ENCODE measurements at places on chromosomes 3 and 15.

DNA sequence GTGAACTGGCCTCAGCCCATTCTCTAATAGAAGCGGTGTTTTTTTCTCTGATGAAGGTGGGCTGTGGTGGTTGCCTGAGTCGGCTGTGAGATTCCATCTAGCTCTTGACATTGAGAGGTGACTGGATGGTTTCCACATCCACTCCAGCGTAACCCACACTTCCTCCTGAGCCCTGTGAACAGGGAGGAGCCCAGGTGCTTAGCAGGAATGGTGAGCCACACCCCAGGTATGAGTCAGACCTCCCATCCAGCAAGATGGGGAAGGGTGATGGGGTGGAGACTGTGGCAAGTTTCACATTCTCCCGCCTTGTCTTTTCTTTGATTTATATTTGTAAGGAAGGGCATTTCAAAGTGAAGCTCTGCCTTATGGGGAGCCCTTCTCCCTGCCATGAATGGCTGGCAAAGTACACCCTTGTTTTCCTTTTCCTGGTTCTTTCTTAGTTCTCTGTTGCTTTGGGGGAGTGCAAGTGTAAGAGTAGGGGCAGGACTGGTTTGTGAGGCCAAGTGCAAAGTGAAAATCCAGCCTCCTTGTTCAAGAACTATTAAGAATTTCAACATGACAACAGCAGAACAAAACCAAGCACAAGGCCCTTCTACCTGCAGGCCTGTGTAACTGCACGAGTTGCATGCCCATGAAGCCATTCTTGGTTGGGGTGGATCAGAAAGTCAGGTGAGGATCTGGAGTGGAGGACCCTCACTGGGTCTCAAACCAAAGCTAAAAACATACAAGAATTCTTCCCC is 4.6 kb upstream of the TPRG1 start:
- no peak for DNase-seq

- DNase-seq = no peak
Observed at GRCh38 chr15:50077651-50078050, 41.4 kb downstream of the ATP8B4 start.

GRCh38 chr3:19226479-19226878 is 78.2 kb downstream of the KCNH8 start:
- DNase-seq = no peak

GRCh38 chr3:118810499-118811035 is 224.1 kb downstream of the IGSF11 start:
- no peak for DNase-seq

- no peak for DNase-seq
Observed at GRCh38 chr3:106783231-106783630, 594.0 kb upstream of the CCDC54 start.

GRCh38 chr3:117261983-117262421 is 552.4 kb downstream of the TUSC7 start:
- DNase-seq = no peak

DNA sequence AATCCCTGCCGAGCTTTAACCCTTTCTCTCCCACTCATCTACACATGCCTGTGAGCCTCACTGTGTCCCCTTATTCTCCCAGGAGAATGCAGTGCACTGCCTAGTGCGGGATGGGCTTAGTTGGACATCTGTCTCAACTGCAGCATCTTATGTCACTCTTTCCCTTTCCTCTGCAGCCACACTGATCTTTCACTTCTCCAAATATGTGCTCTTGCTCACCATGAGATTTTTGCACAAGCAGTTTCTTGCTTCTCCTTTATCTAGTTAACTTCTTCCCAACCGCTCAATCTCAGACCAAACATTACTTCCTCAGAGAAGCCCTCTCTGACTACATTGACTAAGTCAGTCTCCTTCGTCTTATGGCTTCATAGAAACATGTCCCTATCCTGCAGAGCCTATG is 292.3 kb downstream of the KBTBD8 start:
- no peak for DNase-seq

DNA sequence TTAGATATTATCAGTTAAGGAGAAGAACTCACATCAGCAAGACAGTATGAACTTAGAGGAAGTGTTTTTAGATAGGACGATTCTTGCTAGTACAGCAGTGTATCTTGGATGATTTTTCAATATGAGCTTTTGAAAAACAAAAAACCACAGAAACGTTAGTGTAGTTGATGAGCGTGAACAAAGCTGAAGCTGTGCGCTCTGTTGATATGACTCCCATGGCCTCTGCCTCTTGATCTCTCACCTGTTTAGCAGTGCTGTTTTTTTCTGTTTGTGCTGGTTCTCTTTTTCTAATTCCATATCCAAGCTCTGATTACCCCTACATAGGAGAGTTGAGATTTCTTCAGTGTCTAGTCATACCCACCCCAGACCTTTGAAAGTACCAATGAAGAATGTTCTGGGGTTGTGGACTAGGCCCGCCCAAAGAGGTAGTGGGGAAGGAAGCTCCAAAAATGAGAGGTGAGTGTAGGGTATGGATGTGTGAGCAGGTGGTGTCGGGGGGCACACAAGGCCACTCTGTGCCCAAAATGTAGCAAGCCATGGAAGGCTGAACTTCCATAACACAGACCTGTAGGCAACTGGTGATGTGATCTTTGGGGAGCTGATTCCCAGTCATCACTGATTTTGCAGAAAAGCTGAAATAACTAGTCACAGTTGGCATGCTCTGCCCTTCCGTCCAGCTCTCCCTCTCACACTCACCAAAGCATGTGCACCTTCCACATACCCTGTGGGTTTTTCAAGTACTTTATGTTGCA is 20.0 kb upstream of the CMTM7 start:
- DNase-seq = no peak

GRCh38 chr3:30610702-30611368 is 4.4 kb downstream of the TGFBR2 start:
- DNase-seq = no peak

DNA sequence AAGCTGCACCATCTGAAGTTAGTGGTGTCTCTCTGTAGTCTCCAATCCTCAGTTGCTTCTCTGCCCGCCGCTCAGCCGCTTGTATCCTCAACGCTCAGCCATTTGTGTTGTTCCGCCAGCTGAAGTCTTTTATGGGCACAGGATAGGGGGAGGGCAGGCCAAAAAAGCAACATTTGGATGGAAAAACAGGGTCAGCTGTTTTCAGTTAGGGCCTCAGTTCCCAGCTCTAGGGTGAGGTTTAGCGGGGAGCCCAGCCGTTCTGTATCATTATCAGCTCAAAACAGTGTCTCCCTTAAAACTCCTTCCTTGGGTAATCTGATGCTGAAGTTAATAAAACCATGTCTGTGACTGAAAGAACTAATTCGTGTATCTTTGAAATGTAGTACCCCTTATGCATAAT is 329.5 kb upstream of the AZI2 start:
- DNase-seq = no peak

- no peak for DNase-seq
Observed at GRCh38 chr15:52657338-52657737, 21.9 kb downstream of the ATOSA start.

- DNase-seq = no peak
Observed at GRCh38 chr15:98121957-98122356, 161.5 kb downstream of the ARRDC4 start.

GRCh38 chr3:52303811-52304210 is 12.3 kb upstream of the DNAH1 start:
- DNase-seq = no peak

DNA sequence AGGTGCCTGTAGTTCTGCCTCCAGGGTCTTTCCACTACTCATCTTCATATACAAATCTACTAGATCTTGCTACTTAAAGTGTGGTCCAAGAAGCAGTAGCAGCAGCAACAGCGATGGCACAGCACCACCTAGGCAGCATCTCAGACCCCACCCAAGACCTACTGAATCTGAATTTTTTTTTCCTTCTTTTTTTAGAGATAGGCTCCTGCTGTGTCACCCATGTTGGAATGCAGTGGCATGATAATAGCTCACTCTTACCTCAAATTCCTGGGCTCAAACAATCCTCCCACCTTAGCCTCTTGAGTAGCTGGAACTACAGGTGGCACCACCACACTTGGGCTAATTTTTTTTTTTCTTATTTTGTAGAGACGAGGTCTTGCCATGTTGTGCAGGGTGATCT is 346.7 kb upstream of the TGFBR2 start:
- DNase-seq = no peak

DNA sequence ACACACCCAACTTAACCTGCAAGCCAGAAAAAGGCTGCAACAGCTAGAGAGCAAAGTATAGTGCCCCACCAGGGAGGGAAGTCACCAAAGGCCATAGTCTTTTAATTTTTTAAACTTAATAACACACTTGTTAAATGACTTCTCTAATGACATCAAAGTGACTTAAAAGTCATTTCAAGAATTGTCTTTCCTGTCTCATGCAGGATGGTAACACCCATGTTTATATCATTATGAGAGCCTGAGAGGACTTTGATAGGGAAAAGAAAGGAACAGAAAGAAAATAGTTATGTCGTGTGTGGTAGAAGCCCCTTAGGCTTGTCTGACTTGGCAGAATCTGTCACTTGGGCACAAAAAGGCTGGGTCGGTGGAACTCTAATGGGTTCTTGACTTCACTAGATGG is 57.9 kb upstream of the C2CD4B start:
- DNase-seq = no peak

- DNase-seq = no peak
Observed at GRCh38 chr15:94253742-94254141, 22.4 kb downstream of the MCTP2 start.

- no peak for DNase-seq
Observed at GRCh38 chr15:67931861-67932260, 92.0 kb upstream of the RNU6-1 start.

GRCh38 chr3:108178676-108179075 is 43.5 kb downstream of the IFT57 start:
- no peak for DNase-seq

- no peak for DNase-seq
Observed at GRCh38 chr3:179355996-179356395, 8.5 kb downstream of the MFN1 start.

DNA sequence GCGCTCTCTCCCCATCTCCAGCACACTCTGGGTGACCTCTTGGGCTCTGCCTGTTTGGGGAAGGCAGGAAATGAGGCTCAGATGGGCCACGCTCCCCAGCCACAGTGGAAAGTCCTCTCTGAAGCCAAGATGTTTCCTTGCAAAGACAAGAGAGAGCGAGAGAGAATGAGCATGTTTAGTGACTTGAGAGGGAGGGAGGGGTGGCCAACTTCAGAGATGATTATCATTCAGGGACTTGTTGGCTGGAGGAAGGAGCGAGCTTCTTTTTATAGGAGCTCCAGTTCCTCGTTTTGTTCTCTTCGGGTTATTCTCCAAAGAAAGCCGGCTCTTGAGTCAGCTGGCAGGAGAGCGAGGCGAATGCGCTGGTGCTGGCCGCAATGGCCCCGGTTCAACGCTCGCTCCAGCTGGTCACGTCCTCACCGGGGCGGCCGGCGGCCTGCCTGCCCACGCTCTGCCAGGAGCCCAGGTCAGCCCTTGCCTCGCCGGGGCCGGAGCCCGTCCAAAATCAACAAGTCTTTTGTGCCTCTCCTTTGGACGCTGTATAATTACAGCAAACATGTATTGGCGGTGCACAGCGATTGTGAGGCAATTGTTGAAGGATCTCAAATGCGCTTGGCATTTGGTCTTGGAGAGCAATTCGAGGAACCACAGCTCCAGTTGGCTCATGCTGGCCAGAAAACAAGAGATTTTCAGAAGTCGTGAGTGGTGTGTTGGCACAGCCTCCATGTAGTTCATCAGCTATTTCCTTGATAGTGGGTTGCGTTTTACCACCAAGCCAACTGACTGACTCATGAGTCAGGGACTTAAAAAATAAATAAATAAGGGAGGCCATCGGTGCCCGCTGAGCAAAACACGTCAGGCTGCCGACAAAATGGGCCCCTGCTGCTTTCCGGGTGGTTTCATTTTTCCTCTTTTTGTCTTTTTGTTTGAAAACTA is 288.6 kb downstream of the UACA start:
- peak; percentile 93 for DNase-seq

DNA sequence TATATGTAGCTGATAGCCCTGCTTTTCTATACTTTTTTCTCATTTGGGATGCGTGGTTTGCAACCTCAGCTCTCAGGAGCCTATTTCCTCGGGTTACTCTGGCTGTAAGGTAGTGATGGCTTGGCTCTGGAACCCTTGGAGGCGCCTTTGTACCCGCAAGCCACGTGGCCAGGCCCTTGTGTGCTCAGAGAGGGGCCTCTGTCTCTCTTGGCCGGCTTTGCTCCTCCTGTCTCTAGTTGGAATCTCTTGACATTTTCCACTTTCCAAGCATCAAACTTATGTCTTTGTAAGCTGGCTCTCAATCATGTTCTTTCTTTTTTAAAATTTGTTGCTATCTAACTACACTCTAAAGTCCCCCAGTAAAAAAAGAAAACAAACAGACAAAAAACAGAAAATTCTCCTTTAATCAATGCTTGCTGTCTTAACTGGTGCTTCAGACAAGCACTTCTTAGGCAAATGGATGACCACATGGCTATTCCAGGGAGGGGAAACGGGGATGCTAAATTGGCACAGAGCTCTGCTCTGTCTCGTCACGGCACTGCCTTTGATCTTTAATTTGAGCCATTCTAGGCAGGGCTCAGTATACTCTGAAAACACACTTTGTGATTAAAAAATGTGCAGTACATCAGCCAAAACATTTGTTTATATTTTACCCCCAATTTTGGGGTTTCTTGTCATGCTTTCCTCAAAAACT is 180.4 kb upstream of the NR2E3 start:
- no peak for DNase-seq

DNA sequence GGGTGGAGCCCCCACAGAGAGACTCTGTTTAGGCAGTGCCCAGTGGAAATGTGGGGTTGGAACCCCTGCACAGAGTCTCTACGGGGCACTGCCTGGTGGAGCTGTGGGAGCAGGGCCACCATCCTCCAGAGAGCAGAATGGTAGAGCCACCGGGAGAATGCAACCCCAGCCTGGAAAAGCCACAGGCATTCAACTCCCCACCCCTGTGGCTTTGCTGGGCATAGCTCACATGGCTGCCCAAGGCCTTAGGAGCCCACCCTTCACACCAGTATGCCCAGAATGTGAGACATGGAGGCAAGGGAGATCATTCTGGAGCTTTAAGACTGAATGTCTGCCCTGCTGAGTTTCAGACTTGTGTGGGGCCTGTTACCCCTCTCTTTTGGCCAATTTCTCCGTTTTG is 19.0 kb upstream of the CHCHD6 start:
- DNase-seq = no peak

DNA sequence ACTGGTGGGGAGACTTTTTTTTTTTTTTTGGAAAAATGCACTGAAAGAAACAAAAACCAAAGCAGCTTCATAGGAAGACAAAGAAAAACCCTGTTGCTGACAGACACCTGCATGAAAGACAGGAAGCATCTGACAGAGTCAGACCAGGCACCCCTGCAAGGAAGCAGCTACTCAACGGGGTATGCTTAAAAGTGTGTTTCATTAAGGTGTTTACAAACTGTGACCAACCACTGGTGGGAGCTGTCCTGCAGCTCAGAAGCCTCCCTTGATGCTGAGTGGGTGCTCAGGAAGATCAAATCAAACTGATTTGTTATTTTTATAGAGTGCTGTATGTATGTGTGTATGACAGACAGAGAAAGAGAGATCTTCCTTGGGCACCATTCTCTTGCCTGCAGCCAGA is 34.7 kb upstream of the AGBL1 start:
- DNase-seq = no peak

- DNase-seq = no peak
Observed at GRCh38 chr3:16935781-16936180, 51.0 kb downstream of the PLCL2 start.

- no peak for DNase-seq
Observed at GRCh38 chr3:124149771-124150170, 157.8 kb upstream of the ROPN1 start.

- no peak for DNase-seq
Observed at GRCh38 chr15:90617668-90618097, 88.0 kb downstream of the CRTC3 start.

Measured in mesenteric fat pad (tissue), 1 donor.